ENCODE measurements at places on chromosomes 5 and 9.

- DNase-seq: no peak
Observed at GRCh38 chr9:32424616-32425015, 40.2 kb downstream of the ACO1 start.

DNA sequence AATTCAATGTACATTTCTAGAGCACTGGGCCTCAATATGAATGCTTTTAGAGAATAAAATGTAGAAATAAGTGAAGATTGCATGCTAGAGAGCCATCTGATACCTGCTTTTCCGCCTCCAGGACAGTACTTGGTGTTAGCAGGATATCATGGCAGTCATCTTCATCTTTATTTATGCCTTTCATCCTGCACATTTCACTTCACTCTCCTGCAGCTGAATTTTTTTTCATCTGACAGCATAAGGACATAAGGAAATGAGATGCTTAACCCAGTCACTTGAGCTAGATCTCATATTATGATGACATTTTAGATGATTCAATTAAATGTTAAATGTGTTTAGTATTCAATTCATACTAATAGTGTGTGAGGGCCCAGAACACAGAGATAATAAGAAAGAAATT is 162.6 kb downstream of the PARP8 start:
- no peak for DNase-seq

GRCh38 chr5:12911156-12911555 is 1006.9 kb upstream of the CTNND2 start:
- no peak for DNase-seq

DNA sequence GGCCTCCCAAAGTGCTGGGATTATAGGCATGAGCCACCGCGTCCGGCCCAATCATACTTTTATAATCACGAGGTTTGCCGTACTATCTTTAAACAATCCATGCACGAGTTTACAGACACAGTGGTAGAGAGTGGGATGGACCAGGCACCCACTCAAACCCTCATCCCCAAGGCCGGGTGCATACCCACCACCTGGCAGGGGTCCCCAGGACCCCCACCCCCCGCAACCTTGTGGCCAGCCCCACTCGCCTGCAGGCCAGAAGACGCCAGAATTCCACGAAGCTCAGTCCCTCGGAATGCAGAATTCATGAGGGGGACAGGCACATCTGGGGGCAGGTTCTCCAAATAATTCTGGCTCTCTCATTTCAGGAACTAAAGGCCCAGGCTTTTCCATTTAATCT is 17.1 kb downstream of the NACC2 start:
- DNase-seq: no peak

Data from esophagus squamous epithelium (tissue), 5 donors.